ENCODE measurements at places on chromosomes 3 and 15.

DNA sequence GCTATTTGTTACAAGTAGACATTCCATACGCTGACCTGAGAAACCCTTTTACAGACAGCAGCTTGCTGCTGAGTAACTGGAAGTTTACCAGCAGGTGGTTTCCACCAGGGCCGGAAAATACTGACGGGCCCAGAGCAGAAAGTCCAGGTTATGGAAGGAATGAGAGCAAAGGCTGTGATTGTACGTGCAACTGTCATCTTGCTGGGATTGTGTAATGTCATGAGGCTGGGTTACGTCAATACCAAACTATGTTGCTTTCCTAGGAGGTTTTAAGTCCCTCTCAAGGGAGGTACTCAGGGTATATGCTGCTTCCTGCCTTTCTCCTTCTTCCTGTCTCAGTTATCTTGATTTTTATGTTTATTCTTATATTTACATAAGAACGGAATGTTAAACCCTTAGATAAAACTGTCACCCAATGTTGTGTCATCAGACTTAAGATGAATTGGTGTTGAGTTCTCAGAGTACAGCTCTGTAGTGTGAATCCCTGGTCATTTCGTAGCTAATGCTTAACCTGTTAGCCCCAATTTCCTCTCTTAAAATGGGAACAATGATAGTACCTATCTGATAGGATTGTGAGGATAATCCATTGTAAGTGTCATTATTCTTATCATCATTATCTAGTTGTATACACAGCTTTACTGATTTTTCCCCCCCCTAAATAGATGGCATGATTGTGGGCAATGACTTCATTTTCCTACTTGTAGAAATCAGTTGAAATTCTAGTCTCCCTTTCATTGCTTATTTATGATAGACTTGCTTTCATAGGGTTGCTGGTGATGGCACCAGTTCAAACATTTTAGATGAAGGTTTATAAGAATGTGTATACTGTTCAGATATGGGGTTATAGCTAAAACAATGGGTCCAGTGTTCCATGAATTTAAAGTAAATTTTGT lies 101.4 kb downstream of the FNDC3B start:
- peak; percentile 91 for DNase-seq

- no peak for DNase-seq
These were observed 9.2 kb downstream of the CHCHD6 start for GRCh38 chr3:126713199-126713598.

DNA sequence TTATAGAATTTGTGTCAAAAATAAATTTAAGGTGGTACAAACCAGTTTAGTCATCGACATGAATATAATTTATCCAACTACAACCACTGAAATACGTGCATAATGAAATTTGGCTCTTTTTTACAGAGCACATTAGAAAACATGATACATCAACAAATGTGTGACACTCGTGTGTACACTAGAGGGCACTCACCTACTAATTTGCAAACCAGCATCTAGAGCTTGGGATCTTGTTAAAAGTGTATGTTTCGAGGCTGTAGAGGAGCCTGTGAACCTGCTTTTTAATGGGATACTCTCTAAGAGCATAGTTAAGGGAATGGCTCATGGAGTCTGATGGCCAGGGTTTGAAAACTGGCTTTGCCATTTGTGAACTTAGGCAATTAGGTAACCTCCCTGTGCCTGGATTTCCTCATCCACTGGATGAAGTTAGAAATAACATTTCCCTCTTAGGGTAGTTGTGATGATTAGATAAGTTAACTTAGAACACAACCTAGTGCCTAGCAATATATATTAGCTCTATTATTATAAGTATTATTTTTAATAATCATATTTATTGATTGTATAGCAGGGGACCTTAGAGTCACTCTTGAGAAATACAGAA lies 8.8 kb upstream of the CPOX start:
- DNase-seq, result peak; percentile 55

DNA sequence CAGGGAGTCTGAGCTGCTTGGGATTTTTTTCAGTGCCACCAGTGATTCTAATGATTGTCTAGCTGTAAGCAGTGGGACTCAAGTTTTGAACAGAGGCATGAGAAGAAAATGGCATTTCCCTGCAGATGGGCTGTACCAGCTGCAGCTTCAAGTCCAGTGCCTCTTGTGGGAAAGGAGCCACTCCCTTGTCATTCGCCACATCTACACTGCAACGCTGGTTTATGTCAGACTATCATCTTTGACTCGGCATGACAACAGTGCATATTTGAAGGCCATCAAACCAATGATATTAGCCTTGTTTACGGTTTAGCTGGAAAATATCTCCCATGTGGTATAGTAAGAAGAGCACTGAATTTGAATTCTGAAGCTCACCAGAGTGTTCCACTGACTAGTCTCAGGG lies 22.2 kb downstream of the SCG5 start:
- DNase-seq, result no peak

GRCh38 chr3:197336348-197336747 lies 37.9 kb upstream of the DLG1 start:
- no peak for DNase-seq

GRCh38 chr15:62895139-62895866 lies 147.2 kb upstream of the TPM1 start:
- peak; percentile 38 for DNase-seq

- DNase-seq, result no peak
These were observed 113.5 kb upstream of the IL12A start for GRCh38 chr3:159875116-159875515.

DNA sequence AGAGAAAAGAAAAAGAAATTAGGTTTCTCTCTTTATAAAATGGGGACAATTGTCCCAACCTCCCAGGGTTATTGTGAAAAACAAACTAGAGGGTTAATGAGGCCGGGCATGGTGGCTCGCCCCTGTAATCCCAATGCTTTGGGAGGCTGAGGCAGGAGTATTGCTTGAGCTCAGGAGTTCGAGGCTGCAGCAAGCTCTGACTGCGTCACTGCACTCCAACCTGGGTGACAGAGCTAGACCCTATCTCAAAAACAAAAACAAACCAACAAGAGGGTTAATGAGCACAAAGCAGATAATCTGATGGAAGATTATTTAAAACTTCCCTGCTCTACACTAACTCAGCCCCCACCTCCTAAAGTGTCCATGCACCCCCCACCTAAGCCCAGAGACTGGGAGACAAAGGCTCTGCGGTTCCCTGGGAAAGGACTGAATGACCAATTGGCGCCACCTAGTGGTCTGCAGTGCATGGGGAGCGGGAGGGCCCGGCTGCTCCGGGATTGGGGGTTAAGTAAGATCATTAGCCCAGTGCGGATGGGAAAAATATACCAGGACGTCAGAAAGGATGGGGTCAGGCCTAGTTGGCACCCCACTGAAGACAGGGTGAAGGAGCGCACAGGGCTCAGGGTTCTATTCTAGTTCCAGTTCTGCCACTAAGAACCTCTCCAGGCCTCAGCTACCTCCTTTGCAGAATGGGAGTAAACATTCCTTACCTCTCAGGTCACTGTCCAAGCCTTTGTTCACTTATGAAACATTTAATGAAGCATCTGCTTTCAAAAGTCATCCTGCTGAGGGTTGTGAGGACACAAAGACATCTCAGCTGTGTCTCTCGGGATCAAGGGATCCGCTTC lies 15.6 kb downstream of the PIF1 start:
- DNase-seq, result no peak

DNA sequence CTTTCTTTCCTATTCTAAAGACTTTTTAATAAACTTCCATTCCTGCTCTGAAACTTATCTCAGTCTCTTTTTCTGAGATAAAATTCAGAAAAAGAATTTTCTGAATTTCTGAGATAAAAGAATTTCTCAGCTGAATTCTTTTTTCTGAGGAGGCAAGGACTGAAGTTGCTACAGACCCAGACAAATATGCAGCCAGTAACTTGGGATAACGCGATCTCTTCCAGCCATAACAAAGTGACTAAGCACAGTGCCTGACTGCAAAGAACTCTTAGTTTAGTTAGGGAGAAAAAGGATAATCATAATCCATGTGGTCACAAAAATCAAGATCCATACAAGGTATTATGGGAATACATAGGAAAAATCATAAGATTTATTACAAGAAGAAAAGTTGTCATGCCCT lies 222.0 kb upstream of the GAP43 start:
- DNase-seq, result no peak

GRCh38 chr3:96225494-96225893 lies 588.9 kb upstream of the EPHA6 start:
- DNase-seq, result no peak

DNA sequence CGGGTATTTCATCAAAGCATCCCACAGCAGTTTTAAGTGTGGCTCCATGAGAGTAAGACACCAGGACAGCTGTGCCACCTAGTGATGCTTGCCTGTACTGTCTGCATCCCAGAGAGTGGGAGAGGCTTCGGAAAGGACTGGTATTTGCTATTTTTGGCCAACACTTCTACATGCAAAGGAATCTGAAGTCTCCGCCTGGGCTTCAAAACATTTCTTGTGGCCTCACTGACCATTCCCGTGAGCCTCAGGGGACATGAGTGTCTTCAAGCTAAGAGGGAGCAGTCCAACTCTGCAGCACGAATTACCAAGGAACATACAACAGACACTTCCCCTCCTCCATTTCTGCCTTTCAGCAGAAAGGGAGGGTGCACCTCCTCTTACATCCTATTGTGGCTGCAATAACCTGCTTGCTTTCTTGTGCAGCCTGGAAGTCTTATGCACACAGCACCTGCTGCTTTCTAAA lies 177.5 kb downstream of the RORA start:
- DNase-seq, result peak; percentile 7

DNA sequence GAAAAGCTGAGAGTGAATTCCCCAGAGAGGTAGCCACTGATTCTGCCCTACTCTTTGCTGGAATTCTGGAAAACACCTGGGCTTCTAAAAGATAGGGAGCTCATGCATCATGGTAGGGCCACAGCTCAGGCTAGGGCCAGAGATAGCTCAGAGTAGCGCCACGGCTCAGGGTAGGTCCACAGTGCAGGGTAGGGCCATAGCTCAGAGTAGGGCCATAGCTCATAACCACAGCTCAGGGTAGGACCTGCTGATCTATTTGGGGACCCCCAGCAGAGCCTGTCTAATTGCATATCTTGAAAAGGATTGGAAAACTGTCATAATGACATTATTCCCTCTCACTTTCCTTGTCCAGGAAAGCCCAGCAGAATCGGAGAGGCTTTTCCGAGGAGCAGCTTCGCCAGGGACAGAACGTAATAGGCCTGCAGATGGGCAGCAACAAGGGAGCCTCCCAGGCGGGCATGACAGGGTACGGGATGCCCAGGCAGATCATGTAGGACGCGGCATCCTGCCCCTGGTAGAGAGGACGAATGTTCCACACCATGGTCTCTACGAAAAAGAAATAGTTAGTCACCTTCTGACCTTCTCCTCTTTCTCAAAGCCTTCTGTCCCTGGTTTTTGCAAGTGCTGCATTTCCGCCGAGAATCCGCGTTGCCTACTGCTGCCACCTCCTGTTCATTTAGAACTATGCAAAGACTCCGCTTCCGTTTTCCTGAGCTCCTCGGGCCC lies 14.5 kb downstream of the TAGLN3 start:
- peak; percentile 60 for DNase-seq
